Gastroesophageal sphincter (tissue), 4 donors: ENCODE measurements at places on chromosomes 16 and 17. TPM values are rescaled to one million over a fixed set of nuclear protein-coding genes. Genes with fewer than 3 reads are reported as not detected.

HNF1B gene
- total RNA-seq = not detected

CCL8 gene
- 0.27 TPM for total RNA-seq

ATP2A1 gene
- total RNA-seq = not detected

MILR1 gene
- 10.1 TPM for total RNA-seq

LUC7L gene
- total RNA-seq = 34.7 TPM

TNFRSF17 gene
- total RNA-seq = not detected

CNTNAP1 gene
- total RNA-seq = 14.5 TPM

OR3A2 gene
- total RNA-seq = 0.78 TPM

CMTM2 gene
- not detected for total RNA-seq

KRT40 gene
- not detected for total RNA-seq

PLXDC1 gene
- total RNA-seq = 5.5 TPM

NUP88 gene
- total RNA-seq = 58.9 TPM

MYH1 gene
- total RNA-seq = 0.15 TPM

LGALS9 gene
- 18.6 TPM for total RNA-seq

TP53TG3 gene
- not detected for total RNA-seq

MT4 gene
- total RNA-seq = not detected

GPR139 gene
- total RNA-seq = not detected

CCL16 gene
- total RNA-seq = not detected

GAS2L2 gene
- 1.5 TPM for total RNA-seq

NACA2 gene
- not detected for total RNA-seq

CLEC18B gene
- total RNA-seq = not detected

ITGA2B gene
- total RNA-seq = 0.31 TPM

CTRL gene
- total RNA-seq = not detected

CASKIN2 gene
- 13.7 TPM for total RNA-seq

ZPBP2 gene
- not detected for total RNA-seq

IGFBP4 gene
- 428 TPM for total RNA-seq

FOXF1 gene
- total RNA-seq = 58.1 TPM

HS3ST2 gene
- 1.6 TPM for total RNA-seq

EFNB3 gene
- not detected for total RNA-seq

B3GNT9 gene
- 21.0 TPM for total RNA-seq

SP6 gene
- total RNA-seq = 0.15 TPM

TNFAIP1 gene
- 19.1 TPM for total RNA-seq
